Activated naive CD4-positive, alpha-beta T cell treated with Interleukin-2 at 50 U/mL for 16 hours (primary cell): ENCODE measurements at places on chromosomes 6 and 20.

- DNase-seq: no peak
Observed at GRCh38 chr6:34600796-34601195, 44.7 kb upstream of the SPDEF start.

- DNase-seq: peak; percentile 20
Observed at GRCh38 chr6:132483779-132484679, 28.9 kb downstream of the STX7 start.

GRCh38 chr20:2446845-2447244 lies 23.7 kb downstream of the SNRPB start:
- no peak for DNase-seq

GRCh38 chr6:102631921-102632320 lies 1238.4 kb downstream of the GRIK2 start:
- DNase-seq: no peak

GRCh38 chr20:4459081-4459480 lies 262.6 kb upstream of the PRND start:
- no peak for DNase-seq

GRCh38 chr6:169092375-169092774 lies 161.3 kb downstream of the THBS2 start:
- DNase-seq: no peak

DNA sequence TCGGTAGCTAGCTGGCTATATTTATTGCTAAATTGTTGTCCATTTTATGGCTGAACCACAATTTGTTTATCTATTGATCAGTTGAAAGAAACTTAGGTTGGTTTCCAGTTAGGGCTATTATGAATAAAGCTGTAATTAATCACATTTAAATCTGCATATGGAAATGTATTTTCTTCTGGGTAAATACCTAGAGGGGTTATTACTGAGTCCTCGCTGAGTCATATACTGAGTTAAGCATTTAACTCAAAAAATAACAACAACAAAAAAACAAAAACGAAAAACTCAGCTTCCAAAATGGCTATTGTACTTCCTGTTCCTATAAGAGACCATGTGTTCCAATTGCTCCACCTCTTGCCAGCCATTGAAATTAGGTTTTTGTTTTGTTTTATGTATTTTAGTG lies 258.2 kb downstream of the TBC1D32 start:
- no peak for DNase-seq

DNA sequence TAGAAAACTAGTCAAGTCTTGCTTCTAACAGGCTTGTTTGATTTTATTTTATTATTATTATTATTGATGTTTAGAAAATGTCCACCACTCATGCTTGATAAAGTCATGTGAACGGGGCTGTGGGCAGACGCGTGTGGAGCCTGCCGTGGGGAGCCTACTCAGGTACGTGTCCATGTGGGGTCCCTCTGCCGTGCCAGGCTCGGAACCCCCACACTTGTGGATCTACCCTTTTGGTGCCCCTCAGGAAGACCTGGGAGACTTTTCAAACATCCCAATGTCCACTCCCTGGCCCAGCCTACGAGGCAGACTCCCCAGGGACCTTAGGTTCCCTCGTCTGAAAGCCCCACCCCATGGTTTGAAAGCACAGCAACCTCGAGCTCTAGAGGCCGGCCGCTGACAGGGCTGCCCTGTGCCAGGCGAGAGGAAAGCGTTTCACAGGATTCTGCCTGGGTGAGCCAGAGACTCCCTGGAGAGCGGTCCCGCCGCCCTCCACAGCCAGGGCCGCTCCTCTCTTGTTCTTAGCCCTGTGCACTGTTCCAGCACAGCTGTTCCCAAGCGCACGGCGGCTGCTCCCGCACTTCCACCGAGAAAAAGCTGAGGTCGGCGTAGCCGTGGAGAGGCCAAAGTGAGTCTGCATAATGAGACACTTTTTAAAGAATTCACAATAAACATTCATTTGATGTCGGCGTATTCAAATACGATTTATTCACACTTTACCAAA lies 249.7 kb downstream of the TTLL2 start:
- DNase-seq: no peak

GRCh38 chr6:116136933-116137340 lies 11.0 kb upstream of the COL10A1 start:
- no peak for DNase-seq

GRCh38 chr6:35719830-35720733 lies 16.8 kb upstream of the ARMC12 start:
- no peak for DNase-seq
